Daoy (cell line): ENCODE measurements at places on chromosomes 7 and 10. TPM values are rescaled to one million over a fixed set of nuclear protein-coding genes. Genes with fewer than 3 reads are reported as not detected.

DNA sequence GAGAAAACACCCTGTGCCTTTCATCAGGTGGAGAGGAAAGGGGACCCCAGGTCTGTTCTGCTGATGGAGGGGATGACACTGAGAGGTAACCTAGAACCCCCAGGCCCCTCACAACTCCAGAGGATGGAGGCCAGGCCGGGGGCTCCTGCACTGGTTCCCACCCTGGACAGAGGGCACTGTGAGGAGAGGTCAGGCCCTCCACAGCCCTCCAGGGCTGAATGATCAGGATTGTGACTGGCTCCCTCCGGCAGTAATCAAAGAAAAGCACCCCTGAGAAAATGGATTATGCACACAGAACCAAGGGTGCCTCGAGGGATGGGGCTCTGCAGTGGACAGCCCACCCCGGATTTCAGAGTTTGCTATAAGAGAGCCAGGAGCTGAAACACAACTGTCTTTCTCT lies 502.8 kb downstream of the TCERG1L start:
- DNase-seq, result no peak

- DNase-seq, result no peak
These were observed 18.8 kb downstream of the CAV1 start for GRCh38 chr7:116543664-116544063.

GRCh38 chr7:2884161-2884560 lies 40.1 kb upstream of the GNA12 start:
- no peak for DNase-seq

- DNase-seq, result no peak
These were observed 7.6 kb upstream of the OIT3 start for GRCh38 chr10:72885953-72886352.

The SYNPO2L gene
- not detected in 2 replicates for total RNA-seq

The CPA2 gene
- total RNA-seq, result 0.11 TPM in 1 of 2 replicates, not detected in the other

The HIPK2 gene
- 10.4 and 12.2 TPM in 2 replicates for total RNA-seq
